ENCODE measurements at places on chromosomes 5 and 9.

DNA sequence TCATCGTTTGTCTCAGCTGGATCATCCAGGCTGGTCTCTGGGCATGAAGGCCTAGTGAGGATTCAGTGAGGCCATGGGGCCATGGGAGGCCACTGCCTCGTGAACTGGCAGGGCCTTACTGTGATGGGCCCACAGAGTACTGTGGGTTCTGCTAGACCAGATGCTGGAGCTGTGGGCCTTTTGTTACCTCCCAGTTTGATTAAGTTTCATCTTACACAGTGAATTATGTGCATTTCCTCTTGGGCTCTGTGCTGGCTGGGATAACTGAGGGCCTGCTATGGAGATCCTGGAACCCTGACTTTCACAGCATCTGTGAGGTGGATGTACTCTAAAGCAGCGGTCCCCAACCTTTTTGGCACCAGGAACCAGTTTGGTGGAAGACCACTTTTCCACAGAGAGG lies 19.7 kb upstream of the SLC25A48 start:
- H3K27me3 ChIP-seq = peaks cover 12% of the 10 kb centered on the region
- no peak overlapping the region for H3K4me3 ChIP-seq
- DNase-seq = no peak
- H3K4me1 ChIP-seq = no peaks in the 10 kb centered on the region

DNA sequence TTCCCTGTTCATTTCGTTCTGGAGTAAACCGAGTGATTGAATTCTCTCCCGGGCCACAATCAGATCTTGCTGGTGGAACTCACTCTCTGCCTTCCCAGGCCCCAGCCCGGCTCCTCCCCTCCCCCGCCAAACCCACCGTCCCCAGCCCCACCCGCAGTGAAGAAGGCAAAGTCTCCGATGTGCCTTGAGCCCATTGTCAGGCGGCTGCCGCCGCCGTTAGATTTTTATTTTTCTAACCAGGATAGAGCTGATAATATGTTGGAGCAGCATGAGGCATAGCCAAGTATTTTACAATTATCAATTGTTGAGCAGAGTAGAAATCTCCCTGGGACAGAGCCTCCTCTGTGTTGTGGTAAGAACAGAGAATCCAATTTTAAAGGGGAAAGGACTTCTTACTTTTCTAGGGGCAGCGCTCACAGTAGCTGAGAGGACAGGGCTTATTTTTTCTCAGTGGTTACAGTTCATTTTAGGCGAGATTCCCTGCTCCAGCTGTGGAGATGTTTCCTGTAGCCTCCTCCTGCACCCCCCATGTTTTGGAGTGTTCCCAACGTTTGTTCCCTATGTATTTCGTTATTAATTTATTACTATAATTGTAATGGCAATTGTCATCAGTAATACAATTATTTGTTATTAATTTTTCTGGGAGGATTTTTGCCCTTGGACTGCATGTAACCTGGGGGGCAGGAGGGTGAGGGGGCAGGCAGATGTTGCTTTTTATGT lies 1.3 kb downstream of the PSAT1 start:
- peak overlapping the region; percentile 81 for H3K27ac ChIP-seq
- peaks cover 27% of the 10 kb centered on the region for H3K36me3 ChIP-seq
- H3K4me1 ChIP-seq = peaks cover 43% of the 10 kb centered on the region

- peaks cover 1% of the 10 kb centered on the region for H3K4me1 ChIP-seq
- DNase-seq = no peak
- no peak overlapping the region for H3K27ac ChIP-seq
Measured at GRCh38 chr9:113807173-113808061, 68.7 kb upstream of the ZNF618 start.

GRCh38 chr5:81420039-81420667 lies 26.2 kb upstream of the ACOT12 start:
- H3K36me3 ChIP-seq = peaks cover 7% of the 10 kb centered on the region
- peaks cover 34% of the 10 kb centered on the region for H3K4me1 ChIP-seq
- peak overlapping the region; percentile 58 for H3K27ac ChIP-seq
- H3K4me3 ChIP-seq = peak overlapping the region; percentile 27

DNA sequence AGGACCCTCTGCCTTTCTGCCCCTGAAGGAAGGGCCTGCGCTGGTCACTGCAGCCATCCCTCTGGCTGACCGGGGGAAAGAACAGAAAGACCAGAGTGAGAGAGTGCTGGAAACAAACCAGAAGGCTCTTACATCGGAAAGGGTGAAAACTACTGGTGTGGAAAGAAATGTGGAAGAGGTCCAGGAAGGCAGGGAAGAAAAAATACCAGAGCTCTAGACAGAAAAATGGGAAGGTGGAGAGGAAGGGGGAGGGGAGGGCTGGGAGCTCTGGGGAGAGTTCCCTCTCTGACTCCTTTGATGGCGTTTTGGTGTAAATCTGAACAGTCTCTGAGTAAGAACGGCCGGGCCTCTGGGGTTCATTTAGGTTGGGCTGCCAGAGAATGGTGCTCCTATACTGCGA lies 47.7 kb downstream of the COL23A1 start:
- no peaks in the 10 kb centered on the region for H3K27me3 ChIP-seq
- H3K4me1 ChIP-seq = no peaks in the 10 kb centered on the region
- H3K27ac ChIP-seq = no peak overlapping the region

DNA sequence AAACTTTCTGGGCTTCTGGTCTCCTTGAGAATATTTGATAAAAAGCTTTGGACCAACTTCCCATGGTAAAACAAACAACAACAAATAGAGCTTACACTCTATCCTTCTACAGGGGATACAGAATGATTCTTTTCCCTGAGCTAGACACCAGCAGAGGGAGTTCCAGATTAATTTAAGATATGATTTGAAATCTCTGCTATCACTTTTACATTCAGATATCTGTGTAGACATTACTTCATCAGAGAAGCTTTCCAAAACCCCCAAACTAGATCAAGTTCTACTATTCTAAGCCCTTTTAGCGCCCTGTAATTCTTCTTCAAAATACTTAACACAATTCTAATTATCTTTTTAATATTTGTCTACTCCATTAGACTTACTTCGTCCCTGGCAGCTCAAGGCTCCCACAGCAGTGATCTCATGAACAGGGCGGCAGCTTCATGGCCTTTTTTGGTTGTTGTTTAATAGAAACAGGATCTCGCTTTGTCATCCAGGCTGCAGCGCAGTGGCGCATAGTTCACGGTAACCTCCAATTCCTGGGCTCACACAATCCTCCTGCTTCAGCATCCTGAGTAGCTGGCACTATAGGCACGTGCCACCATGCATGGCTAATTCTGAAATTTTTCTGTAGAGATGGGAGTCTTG lies 955 bp upstream of the GALNT12 start:
- no peak for DNase-seq
- no peak overlapping the region for H3K27ac ChIP-seq
- peaks cover 23% of the 10 kb centered on the region for H3K4me1 ChIP-seq
- H3K27me3 ChIP-seq = peaks cover 71% of the 10 kb centered on the region
- peak overlapping the region; percentile 81 for H3K4me3 ChIP-seq

GRCh38 chr9:137626464-137626863 lies 7.7 kb downstream of the EHMT1 start:
- no peaks in the 10 kb centered on the region for H3K27me3 ChIP-seq
- no peak for DNase-seq
- H3K4me3 ChIP-seq = peak overlapping the region; percentile 51

GRCh38 chr5:111673891-111674626 lies 82.9 kb downstream of the NREP start:
- no peaks in the 10 kb centered on the region for H3K36me3 ChIP-seq
- H3K4me3 ChIP-seq = no peak overlapping the region
- DNase-seq = no peak
- peaks cover 1% of the 10 kb centered on the region for H3K4me1 ChIP-seq

GRCh38 chr9:92299116-92299515 lies 5.6 kb upstream of the IARS1 start:
- H3K4me3 ChIP-seq = no peak overlapping the region
- H3K27ac ChIP-seq = peak overlapping the region; percentile 28
- DNase-seq = no peak
- peaks cover 55% of the 10 kb centered on the region for H3K36me3 ChIP-seq
- no peaks in the 10 kb centered on the region for H3K27me3 ChIP-seq

GRCh38 chr9:74771672-74772071 lies 116.0 kb downstream of the TRPM6 start:
- no peaks in the 10 kb centered on the region for H3K36me3 ChIP-seq
- no peak overlapping the region for H3K4me3 ChIP-seq
- H3K27me3 ChIP-seq = peaks cover 12% of the 10 kb centered on the region

DNA sequence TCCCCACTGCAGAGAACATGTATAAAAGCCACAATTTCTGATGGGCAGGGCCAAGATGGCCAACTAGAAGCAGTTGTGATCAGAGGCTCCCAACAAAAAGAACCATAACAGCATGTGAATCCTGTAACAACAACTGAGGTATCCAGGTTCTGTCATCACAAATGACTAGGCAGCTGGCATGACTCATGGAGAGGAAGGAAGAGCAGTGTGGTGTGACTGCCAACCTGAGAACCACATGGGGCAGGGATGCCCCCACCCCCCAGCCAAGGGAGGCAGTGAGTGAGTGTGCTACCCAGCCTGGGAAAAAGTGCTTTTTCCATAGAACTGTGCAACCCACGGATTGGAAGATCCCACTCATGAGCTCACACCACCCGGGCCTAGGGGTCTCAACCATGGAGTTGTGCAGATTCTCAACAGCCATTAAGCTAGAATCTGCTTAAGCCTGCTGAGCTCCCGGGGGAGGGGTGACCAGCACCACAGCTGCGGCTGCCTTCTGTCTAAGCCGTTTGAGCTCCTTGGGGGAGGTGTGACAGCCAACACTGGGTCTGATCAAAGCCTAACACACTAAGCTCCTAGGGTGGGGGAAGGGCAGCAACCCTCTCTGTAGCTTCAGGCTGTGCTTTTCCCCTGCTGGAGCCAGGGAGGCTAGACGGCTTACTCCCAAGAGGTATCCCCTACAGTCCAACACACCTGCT lies 80.1 kb upstream of the DMAC1 start:
- H3K27me3 ChIP-seq = no peaks in the 10 kb centered on the region
- peaks cover 2% of the 10 kb centered on the region for H3K36me3 ChIP-seq
- DNase-seq = peak; percentile 30
- H3K27ac ChIP-seq = no peak overlapping the region
- H3K4me3 ChIP-seq = no peak overlapping the region
- peaks cover 6% of the 10 kb centered on the region for H3K4me1 ChIP-seq

DNA sequence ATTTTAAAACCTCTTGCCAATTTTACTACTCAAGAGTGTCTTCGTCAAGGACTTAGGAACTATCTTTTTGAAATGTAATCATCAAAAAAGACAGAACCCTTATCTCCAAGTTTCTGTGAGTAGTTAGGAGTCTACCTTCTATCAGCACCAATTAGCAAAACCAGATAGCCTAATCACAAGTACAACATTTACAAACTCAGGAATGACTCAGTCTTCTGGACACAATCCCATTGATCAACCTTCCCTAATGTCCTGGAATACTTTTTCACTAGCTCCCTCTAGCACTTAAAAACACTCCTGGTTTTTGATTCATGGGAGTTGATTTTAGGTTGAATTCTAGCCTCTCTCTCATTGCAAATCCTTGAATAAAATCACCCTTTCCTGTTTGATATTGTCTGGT lies 680.7 kb downstream of the PRR16 start:
- H3K27me3 ChIP-seq = no peaks in the 10 kb centered on the region
- no peaks in the 10 kb centered on the region for H3K36me3 ChIP-seq
- no peak overlapping the region for H3K27ac ChIP-seq
- DNase-seq = no peak
- no peaks in the 10 kb centered on the region for H3K4me1 ChIP-seq

DNA sequence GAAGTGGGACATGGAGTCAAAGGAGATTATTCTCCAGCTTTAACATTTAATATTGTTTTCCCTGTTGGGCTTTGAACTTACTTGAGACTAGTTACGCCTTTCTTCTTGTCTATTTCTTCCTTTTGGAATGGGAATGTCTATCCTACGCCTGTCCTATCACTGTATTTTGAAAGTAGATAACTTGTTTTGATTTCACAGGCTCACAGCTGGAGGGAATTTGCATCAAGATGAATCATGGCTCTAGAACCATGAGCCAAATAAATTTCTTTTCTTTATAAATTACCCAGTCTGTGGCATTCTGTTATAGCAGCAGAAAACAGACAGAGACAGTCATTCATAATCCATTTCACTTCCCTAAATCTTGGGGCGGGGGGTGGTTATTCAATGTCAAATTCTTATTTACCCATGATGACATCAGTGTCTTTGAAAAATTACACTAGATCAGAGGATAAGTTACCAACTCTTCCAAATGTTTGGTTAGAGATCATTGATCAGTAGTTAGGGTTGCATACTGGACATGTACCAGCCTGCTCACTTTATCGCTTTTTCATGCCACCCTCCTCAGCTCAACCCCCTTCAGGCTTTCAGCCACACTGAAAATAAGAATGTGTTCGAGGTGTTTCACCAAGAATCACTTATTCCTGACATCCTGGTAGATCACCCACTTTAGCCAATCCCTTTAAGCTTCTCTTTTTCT lies 419.6 kb upstream of the PIK3R1 start:
- DNase-seq = no peak
- no peaks in the 10 kb centered on the region for H3K27me3 ChIP-seq
- H3K4me3 ChIP-seq = no peak overlapping the region
- no peaks in the 10 kb centered on the region for H3K4me1 ChIP-seq

GRCh38 chr5:98110282-98110691 lies 663.2 kb upstream of the RGMB start:
- no peak overlapping the region for H3K4me3 ChIP-seq
- H3K4me1 ChIP-seq = no peaks in the 10 kb centered on the region
- no peak for DNase-seq
- no peaks in the 10 kb centered on the region for H3K27me3 ChIP-seq
- H3K27ac ChIP-seq = no peak overlapping the region

GRCh38 chr5:173670130-173670651 lies 53.7 kb upstream of the BOD1 start:
- no peak overlapping the region for H3K4me3 ChIP-seq
- H3K4me1 ChIP-seq = no peaks in the 10 kb centered on the region
- no peaks in the 10 kb centered on the region for H3K27me3 ChIP-seq
- no peaks in the 10 kb centered on the region for H3K36me3 ChIP-seq
- DNase-seq = no peak
- H3K27ac ChIP-seq = no peak overlapping the region

DNA sequence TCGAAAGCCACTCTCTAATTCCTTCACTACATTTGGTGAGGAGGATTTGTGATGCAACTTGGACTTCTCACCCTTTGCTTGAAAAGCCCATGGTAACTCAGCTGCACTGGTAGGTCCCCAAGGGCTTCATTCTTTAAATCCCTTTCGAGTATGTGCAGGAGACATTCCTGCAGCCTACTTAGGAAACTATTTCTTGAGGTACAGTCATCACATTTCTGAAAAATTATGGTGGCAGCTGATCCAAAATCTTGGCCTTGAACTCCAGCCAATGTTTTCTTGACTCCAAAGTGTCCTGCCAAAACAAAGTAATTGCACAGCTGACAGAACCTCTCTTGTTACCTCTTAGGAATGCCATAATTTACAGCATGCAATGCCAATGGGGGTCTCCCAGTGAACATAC lies 99.7 kb downstream of the NPR3 start:
- H3K4me3 ChIP-seq = no peak overlapping the region
- no peaks in the 10 kb centered on the region for H3K27me3 ChIP-seq
- no peaks in the 10 kb centered on the region for H3K4me1 ChIP-seq
- H3K27ac ChIP-seq = no peak overlapping the region

DNA sequence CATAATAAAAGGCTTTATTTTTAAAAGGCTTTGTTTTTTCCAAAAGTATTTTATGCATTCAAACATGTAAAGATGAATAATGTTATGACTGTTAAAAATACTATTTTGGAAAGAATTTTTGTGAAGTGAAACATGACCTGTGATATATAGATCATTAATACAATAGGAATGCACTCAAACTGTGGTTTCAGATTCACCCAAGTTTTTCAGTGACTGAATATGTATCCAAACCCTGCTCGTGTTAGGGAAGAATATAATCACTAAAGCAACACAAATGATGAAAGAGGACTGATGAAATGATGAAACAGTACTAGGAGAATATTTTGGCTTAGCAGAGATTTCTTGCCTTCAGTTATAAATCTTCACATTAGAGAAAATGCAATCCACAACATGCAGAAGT lies 278.0 kb downstream of the ADAMTS6 start:
- H3K36me3 ChIP-seq = no peaks in the 10 kb centered on the region
- H3K4me1 ChIP-seq = no peaks in the 10 kb centered on the region
- no peak overlapping the region for H3K27ac ChIP-seq
- H3K27me3 ChIP-seq = peaks cover 9% of the 10 kb centered on the region
- no peak for DNase-seq
